RPMI7951 (cell line): ENCODE measurements at places on chromosomes 6 and 20.

- no peak for DNase-seq
Measured at GRCh38 chr6:143429970-143430369, 20.5 kb downstream of the ADAT2 start.

DNA sequence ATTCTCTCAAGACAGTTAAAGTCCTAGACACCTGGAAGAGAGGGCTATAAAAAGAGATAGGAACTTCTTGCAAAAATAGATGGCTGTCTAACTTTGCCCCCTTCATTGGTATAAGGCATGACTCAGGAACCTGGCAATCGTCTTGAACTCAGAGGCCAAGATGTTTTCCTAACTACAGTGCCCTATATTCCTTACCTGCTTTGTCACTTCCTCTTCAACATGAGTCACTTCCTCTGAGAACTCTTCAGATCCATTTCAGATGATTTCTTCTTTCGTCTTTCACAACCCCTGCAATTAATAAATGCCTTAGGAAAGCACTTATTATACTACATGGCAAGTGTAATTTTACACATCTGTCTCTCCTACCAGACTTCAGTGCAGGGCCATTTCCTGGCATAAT lies 83.5 kb downstream of the HAO1 start:
- DNase-seq: peak; percentile 81

- no peak for DNase-seq
Measured at GRCh38 chr6:628766-629165, 28.1 kb downstream of the HUS1B start.

DNA sequence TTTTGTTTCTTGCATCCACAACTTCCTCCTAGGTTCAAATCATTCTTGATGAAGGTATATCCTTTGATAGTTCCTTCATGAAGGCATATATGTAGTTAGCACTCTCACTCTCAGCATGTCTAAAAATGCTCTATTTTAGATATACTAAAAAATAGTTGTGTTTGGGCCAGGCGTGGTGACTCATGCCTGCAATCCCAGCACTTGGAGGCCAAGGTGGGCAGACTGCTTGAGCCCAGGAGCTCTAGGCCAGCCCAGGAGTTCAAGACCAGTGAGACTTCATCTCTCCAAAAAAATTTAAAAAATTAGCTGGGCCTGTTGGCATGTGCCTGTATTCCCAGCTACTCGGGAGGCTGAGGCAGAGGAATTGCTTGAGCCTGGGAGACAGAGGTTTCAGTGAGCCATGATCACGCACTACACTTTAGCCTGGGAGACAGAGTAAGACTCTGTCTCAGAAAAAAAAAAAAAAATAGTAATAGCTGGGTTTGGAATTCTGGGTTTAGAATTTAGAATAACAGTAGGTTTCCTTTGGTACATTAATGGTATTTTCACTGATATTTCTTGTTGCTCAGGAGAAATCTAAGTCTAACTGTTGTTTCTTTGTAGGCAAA lies 7.0 kb downstream of the SERAC1 start:
- peak; percentile 37 for DNase-seq

GRCh38 chr6:35282472-35282871 lies 15.1 kb upstream of the DEF6 start:
- DNase-seq: no peak

GRCh38 chr20:40056171-40056570 lies 632.9 kb downstream of the MAFB start:
- no peak for DNase-seq

- DNase-seq: no peak
Measured at GRCh38 chr20:2065099-2065498, 36.5 kb upstream of the STK35 start.

DNA sequence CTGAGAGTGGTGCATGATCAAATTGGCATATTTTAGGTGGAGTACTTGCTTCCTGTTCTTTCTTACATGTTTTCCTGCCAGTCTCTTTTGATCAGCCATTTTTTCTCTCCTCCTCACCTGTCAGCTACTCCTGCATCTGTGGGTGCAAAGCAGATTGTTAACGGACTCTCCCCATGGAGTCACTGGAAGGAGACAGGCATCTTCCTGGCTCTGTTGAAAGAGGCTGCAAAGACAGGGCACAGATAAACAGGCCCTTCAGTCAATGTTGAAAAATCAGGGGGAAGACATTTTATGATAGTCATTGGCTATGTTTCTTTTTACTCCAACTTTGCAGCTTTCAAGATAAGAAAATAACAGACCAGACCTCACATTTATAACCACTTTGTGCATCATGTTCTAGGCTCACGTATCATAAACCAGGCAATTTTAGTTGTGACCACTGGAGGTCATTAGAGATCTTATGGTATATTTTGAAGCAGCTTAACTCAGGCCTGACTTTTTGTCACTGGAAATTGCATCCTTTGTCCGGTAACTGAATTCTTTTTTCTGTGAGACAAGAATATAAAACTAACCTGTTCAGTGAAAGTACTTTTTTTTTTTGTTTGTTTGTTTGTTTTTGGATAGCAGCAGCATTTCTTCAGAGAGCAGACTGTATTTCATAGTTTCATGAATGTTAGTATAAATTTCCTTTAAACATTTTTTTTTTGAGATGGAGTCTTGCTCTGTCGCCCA lies 20.1 kb downstream of the ECT2L start:
- peak; percentile 74 for DNase-seq

DNA sequence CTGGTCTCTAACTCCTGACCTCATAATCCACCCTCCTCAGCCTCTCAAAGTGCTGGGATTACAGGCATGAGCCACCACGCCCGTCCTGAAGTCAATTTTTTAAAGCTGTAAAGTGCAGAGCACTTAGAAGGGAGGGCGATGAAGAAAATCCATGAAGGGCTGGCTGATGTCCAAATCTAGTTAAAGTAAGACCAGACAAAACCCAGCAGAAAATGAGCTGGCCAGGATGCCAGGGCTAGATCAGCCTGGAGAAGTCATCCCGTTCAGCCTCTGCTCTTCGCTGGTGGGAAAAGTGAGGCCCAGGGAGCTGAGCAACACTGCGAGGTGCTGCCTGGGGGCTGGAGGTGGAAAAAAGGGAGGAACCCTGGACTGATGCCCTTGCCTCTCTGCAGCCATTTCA lies 3.1 kb downstream of the BPIFB4 start:
- DNase-seq: no peak

DNA sequence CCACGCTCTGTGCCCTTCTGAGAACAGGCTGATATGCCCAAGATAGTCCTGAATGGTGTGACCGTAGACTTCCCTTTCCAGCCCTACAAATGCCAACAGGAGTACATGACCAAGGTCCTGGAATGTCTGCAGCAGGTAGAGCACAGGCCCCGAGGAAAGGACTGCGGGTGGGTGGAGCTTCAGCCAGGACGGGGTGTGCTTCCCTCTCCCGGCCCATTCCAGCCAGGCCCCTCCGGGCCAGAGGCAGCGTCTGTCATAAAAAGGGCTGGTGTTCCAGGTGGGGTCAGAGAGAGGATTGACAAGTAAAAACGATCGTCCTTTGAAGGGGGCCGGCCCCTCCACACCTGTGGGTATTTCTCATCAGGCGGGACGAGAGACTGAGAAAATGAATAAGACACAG lies 1.3 kb downstream of the RTEL1 start:
- DNase-seq: no peak

DNA sequence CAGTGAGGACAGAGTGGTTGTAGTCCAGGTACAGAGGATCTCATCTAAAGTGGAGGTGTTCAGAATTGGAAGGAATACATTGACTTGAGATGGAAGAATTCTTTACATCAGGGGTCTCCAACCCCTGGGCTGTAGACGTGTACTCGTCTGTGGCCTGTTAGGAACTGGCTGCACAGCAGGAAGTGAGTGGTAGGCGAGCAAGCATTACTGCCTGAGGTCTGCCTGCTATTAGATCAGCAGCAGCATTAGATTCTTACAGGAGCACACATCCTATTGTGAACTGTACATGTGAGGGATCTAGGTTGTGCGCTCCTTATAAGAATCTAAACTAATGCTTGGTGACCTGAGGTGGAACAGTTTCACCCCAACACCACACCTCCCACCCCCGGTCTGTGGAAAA lies 121.1 kb downstream of the CDKAL1 start:
- DNase-seq: no peak

DNA sequence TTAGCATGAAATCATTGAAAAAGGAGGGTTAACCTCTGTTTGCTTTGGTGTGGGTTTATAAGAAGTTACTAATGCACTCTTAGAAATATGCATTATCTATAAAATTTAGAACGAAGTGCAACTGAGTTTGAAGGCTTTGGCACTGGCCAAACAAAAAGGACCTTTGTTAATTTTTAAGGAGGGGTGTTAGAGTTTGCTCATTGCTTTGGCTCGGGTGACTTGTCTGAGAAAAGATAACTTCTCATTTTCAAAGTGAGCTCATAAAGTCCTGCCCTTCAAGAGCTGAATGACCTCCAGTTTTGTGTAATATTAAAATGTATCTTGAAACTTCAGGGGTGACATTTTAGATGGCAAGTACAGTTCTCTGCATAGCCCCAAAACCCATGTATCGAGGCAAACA lies 25.9 kb downstream of the NEDD9 start:
- no peak for DNase-seq

DNA sequence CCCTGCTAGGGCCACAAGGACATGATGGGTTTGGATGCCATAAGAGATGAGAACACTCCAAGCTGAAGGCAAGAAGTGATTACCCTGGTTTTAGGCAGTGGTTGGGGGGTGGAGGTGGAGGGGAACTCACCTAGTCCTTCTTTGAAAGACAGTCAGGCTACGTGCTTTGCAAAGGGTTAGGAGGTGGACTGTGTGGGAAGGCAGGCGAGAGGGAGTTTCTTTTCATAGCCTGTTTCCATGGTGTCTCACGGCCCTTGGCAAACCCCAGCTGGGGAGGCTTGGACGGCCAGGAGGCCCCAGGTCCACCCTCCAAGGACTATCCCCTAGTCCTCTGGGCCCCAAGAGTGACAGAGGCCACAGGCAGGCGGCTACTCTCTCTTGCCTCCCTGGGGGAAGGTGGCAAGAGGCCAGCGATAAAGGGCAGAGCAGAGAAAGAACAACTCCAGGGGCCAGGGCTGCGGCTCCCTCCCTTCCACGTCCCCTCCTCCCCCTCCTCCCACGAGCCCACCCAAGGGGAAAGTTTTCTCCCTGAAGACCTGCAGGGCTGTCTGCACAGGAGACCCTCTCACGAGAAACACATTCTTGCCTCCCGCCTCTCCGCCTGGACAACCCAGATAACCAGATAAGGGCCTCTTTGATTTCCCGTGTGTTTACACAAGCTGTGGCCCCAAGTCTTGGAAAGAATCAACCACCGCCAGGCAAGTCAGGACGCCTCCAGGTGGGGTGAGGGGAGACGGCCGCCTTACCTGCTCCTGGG lies 74.4 kb downstream of the NOL4L start:
- peak; percentile 41 for DNase-seq

GRCh38 chr20:36367907-36368799 lies 62.0 kb downstream of the DLGAP4 start:
- no peak for DNase-seq

DNA sequence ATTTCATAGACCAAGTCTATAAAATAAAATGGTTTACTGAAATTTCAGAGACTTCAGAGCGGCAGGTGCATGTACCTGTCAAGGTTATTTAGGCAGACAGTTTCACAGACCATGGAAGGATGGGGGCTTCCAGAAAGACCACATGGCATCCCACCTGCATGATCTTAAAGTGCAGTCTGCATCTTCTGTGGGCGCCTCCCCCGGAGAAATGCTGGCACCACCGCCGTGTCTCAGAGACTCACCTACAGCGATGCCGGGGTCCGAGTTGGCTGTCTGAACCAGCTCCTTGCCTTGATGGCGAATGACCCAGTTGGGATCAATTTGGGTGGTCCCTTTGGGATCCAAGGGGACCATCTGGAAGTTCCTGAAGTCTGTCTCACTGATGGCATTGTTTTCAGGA lies 30.6 kb downstream of the THBS2 start:
- no peak for DNase-seq

- peak; percentile 77 for DNase-seq
Measured at GRCh38 chr20:62795023-62795761, 1.1 kb upstream of the MRGBP start.

GRCh38 chr6:20919677-20920385 lies 385.6 kb downstream of the CDKAL1 start:
- DNase-seq: no peak

- peak; percentile 38 for DNase-seq
Measured at GRCh38 chr6:139640448-139640847, 266.0 kb upstream of the CITED2 start.

GRCh38 chr6:81562169-81562568 lies 190.3 kb downstream of the TENT5A start:
- DNase-seq: peak; percentile 3

- peak; percentile 95 for DNase-seq
Measured at GRCh38 chr20:48638546-48638945, 189.3 kb downstream of the PREX1 start.

DNA sequence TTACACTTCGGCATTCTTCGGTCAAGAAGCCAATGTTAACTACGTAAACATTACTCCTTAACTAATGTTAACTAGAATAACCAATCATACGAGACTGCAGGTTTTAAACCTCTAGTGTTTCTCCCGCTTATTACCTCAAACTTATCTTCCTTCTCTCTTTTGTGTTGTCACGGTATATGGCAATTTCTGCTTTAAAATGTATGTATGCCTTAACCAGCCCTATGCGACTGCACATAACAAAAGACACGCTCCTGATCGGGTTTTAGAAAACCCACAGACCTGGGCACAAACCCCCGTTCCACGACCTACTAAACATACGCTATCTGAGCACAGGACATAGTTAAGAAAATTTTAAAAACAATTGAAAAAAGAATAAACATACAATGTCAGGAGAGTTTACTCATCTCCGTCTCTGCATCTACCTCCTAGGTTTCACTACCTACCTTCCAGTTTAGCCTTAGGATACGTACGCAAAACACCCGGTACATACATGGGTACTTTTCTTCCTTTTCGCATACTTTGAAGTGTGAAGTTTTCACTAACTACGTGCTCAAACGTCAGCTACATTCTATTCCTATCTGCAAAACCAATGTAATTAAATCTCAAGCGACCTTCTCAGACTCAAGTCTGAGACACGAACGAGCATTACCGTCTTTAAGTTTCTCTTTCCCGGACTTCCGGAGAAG lies 1.1 kb downstream of the CD164 start:
- peak; percentile 15 for DNase-seq

DNA sequence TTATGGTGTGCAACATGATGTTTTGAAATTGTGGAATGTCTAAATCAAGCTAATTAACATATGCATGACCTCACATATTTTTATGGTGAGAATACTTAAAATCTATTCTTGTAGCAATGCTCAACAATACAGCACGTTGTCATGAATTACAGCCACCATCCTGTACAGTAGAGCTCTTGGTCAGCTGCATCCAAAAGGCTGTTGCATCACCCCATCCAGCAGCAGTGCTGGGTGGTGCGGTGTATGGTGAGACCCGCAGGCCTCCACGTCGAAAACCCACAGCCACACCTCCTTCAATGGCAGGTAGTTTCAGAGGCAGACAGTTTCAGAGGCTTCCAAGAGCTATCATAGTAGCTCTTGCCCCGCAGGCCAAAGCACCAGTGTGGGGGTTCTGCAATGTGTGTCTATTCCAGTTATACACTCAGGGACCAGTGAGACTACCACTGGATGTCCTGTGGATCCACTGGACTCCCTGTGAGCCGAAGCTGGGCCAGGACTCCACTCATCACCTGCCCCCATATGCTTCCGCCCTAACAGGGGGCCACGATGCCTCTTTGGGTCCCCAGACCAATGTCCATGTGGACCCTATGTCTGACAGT lies 23.4 kb downstream of the PACSIN1 start:
- DNase-seq: no peak
